ENCODE measurements at places on chromosomes 5 and 9.

- DNase-seq: no peak
These were observed 31.2 kb upstream of the LAMC3 start for GRCh38 chr9:130977811-130978221.

DNA sequence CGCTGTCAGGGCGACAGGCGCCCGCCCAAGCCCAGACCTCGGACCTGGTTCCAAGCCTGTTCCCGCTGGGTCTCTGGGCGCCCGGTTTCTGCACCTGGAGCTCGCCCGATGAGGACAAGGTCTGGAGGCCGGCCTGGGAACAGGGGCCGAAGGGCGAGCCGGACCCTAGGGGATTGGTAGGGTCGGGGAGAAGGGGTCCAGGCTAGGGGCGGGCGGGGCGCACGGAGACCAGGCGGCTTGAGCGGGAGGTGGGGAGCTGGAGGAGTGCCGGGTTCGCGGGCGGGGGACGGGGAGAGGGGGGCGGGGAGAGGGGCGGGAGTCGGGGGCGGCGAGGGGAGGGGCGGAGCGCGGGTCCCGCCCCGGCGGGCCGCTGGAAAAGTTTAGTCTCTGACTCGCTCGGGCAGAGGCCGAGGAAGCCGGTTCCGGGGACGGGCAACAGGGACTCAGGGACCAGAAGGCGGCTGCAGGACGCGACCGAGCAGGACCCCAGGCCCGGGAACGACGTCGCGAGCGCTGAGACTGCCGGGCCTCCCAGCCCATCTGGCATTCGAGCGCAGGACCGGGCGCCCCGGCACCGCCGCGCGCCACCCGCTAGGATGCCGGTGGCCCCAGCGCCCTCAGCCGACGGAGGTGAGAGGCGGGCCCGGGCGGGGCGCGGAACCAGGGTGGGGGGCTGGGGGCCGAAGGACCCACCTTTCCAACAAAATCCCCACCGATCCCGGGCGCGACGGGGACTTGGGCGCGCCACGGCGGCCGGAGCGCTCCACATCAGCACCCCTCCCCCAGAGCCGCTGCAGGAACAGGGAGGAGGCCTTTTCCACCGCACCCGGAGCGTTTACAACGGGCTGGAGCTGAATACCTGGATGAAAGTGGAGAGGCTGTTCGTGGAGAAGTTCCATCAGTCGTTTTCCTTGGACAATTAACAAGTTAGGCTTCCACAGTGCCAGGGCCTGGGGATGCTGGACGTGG is at the start of gene S1PR3:
TSS of gene S1PR3 (plus strand) at position 403 of the 969 bp plus-strand sequence. CDS start 9,733 bp downstream, outside the sequence.
- DNase-seq: no peak

DNA sequence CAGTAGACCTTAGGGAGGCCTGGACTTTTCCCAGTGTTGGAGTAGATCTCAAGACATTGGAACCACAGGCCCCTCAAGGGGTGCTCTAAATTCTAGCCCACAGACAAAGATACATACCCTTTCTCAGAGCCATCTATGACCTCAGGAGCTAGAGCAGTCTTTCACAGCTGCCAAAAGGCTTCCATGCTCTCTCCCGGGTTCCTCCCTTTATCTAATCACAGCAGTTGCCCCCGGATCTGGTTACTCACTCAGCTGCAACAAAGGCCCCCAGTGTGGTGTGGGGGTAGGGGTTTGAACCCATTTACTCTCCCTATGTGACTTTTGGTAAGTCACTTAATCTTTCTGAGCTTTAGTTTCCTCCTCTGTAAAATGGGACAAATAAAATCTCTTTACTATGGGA is 27.0 kb downstream of the POU4F3 start:
- DNase-seq: no peak

DNA sequence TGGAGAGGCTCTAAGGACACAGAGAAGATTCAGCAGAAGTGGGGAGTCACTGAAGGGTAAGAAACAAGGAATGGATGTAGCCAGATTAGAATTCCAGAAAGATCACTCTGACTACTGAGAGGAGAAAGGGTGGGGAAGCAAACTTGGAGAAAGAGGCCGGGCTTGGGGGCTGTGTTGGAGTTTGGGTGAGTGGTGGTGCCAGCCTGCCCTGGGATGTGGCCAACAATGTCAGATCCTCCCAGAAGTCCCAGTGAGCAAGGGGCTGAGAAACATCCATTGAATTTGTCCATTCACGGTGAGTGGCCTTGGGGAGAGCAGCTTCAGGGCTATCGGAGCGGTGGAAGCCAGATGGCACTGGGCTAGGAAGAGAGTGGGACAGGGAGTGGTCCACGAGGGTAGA is 60.4 kb downstream of the COL15A1 start:
- no peak for DNase-seq

DNA sequence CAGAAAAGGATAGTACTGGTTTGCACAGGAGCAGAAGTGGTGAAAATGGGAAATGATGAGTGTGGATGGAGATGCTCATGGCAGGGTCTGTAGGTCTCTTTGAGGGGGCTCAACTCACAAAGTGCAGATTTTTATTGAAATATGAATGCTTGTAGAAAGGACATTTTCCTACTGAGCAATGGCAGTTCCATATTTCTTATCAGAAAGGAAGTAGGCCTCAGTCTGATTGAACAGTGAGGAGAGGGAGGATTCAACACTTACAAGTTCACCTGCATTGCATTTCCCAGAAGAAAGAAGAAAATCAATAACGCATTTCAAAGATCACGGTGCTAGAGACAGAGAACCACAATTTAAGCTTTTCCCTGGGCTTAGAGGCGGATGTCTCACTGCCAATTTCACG is 49.2 kb downstream of the ANXA2R start:
- DNase-seq: no peak

DNA sequence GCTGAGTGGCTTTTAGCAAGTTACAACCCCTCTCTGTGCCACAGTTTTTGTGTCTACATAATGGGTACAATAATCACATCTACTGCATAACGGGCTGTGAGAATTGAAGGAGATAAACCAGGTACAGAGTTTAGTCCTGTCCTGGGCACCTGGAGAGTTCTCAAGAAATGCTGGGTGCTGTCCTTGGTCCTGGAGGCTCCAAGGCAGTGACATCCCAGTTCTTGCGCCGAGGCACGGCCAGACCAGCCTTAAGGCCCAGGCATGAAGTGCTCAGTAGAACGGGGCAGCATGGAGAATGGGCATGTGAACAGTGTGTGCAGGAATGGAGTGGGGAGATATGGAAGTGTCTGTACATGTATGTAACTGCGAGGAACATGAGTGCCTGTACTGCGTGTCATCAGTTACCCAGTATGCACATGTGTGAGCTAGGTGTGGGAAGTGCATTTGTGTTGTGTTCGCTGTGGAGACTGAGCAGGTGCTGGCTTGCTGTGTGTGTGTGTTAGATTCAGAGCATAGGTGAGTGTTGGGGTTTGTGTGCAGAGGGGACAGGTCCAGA is 6.3 kb upstream of the UNC5A start:
- DNase-seq: no peak

DNA sequence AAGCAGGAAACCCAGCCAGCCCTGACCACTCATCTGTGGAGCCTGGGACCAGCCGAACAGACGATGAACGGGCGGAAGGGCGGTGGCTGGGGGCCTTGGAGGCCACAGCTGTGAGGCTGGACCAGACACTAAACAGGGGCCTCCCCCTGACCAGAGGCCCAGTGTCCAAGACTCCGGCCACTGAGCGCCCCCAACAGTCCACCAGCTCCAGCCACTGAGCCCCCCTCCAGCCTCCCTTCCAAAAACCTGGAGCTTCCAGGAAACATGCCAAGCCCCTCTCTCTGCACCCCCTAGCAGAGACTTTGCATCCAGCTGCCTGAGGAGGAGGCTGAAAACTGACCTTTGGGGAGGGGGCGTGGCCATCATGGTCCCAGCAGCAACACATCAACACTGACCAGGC is 23.2 kb downstream of the CNTFR start:
- no peak for DNase-seq

- DNase-seq: no peak
These were observed 13.2 kb upstream of the TLX3 start for GRCh38 chr5:171295801-171296200.

GRCh38 chr5:142984525-142984924 is 214.3 kb downstream of the ARHGAP26 start:
- no peak for DNase-seq

GRCh38 chr5:161064781-161065180 is 212.8 kb upstream of the ATP10B start:
- no peak for DNase-seq

DNA sequence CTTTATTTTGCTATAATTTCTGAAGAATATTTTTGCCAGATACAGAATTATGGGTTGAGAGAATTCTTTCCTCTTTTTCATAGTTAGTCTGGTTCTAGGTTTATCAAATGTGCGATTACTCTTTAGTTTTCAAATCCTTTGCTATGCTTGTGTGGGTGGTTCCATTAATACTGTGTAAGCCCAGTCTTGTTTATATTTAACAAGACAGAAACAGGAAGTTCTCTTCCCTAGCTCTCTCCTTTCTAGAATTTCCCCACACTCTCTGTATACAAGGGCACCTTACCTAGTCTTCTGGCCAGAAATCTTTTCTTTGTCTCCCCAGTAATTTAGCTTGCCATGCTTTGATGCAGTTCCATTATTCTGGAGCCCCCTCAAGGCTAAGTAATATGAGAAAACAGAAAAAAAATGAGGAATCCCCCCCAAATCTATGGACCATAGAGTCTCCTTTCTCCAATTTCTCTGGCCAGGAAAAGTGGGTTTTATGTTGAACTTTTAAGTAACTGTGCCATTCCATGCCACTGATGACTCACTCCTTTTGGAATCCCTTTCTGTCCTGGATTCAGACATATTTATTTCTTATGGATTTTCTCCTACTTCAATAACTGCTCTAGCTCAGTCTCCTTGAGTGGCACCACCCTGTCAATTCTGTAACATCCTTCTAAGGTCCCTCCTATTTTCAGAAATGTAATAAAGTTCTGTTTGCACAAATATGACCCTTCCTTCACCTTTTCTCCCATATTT is 1714.1 kb downstream of the EFNA5 start:
- DNase-seq: peak; percentile 5

GRCh38 chr9:136365775-136366222 is 2.3 kb upstream of the DNLZ start:
- DNase-seq: no peak

- no peak for DNase-seq
These were observed 9.5 kb upstream of the COMMD10 start for GRCh38 chr5:116075191-116075831.

DNA sequence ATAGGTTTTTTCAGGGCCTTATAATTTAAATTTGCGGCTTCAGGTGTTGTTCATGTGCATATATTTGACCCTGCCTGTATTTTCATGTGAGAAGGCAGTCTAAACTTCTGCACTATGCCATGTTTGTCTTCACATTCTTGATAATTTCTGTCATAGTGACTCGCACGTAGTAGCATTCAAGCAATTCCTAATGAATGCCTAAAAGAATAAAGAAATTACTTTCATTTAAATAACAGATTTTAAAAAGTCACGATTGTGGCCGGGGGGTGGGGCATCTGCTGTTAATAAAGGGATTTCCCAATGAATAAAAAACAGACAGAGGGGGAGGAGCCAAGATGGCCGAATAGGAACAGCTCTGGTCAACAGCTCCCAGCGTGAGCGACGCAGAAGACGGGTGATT is 318.0 kb downstream of the ADAMTS6 start:
- DNase-seq: no peak

DNA sequence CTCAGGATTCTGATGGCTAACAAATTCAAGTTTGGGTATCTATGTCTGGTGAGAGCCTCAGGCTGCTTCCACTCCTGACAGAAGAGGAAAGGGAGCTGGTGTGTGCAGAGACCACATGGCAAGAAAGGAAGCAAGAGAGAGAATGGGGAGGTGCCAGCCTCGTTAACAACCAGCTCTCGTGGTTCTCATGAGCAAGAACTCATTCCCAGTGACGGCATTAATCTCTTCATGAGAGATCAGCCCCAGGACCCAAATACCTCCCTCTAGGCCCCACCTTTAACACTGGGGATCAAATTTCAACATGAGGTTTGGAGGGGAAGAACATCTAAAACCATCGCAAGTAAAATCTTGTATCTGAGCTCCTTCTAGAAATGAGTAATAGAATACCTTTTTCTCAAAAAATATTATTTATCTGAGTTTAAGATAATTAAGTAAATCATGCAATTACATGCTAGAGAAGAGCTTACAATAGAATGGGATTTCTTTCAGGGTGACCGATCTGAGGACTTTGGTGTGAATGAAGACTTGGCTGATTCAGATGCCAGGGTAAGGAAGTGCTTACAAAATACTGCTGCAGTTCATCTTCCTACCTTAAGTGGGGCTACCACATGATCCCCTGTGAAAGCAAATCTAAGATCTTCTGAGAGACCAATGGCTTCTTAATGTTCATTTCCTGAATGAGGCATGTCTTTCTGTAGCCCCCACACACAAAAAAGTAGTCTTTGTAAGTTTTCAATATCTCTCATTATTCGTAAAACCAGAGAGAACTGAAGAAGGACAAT is 11.5 kb downstream of the ANXA1 start:
- DNase-seq: no peak

- no peak for DNase-seq
These were observed 319.7 kb downstream of the GLIS3 start for GRCh38 chr9:3980212-3980611.

GRCh38 chr5:139148306-139148705 is 49.9 kb downstream of the SIL1 start:
- no peak for DNase-seq

GRCh38 chr5:108521841-108522506 is 140.1 kb upstream of the FBXL17 start:
- DNase-seq: peak; percentile 1

- DNase-seq: no peak
These were observed 17.4 kb upstream of the PITX1 start for GRCh38 chr5:135051399-135051798.

DNA sequence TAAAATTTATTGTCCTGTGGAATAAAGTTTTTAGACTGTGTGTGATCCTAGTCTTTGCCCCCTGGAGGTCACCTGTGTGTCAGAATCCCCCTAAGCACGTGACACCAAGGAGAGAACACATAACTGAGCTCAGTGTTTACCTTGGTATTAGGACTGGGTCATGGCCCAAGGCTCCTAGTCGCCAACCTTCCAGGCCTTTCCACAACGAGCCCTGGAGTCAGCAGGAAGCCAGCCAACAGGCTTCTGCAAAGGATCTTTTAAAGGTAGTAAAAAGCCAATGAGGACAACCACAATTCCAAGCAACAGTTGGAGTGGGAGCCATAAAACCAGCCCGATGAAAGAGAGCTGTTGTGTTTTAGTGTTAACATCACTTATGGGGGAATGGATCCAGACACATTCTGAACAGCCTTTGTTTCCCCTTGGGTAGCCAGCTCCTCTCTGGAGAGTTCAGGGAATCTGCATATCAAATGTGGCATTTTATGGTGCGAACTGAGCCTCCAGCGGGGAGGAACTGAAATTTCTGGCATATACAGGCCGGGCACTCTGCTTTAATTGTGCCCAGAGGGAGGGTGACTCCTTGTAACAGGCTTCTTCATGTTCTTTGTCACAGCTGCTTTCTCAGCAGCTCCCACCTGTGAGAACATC is 239.9 kb downstream of the FSTL4 start:
- no peak for DNase-seq

- no peak for DNase-seq
These were observed 42.2 kb downstream of the SECISBP2 start for GRCh38 chr9:89360465-89360864.

- no peak for DNase-seq
These were observed 49.9 kb downstream of the IRX2 start for GRCh38 chr5:2701592-2701991.

- DNase-seq: no peak
These were observed 355.3 kb downstream of the NR2F1-AS1 start for GRCh38 chr5:93225748-93226147.

GRCh38 chr5:78573318-78573717 is 75.3 kb downstream of the LHFPL2 start:
- DNase-seq: no peak
